ENCODE measurements at places on chromosomes 2 and 18.

GRCh38 chr2:84816426-84817026 is 64.4 kb downstream of the TRABD2A start:
- DNase-seq = no peak

DNA sequence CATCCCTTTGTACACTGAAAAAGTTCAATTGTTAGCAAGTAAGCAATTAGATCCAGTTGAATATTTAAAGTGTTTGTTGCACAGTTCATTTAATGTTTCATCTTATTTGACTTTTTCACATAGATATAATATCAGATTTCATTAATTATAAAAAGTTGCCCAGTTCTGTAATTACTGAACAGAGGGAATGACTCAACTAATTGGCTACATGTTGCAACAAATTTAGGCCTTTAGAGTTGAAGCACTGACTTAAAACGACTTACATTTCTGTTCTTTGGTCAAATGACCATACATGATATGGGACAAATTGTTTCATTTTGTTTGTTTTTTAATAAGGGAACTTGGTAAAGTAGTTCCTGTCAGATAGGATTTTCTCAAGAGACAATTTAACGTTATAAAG is 68.5 kb upstream of the FAM117B start:
- no peak for DNase-seq

GRCh38 chr2:239630618-239631286 is 229.9 kb upstream of the HDAC4 start:
- no peak for DNase-seq

DNA sequence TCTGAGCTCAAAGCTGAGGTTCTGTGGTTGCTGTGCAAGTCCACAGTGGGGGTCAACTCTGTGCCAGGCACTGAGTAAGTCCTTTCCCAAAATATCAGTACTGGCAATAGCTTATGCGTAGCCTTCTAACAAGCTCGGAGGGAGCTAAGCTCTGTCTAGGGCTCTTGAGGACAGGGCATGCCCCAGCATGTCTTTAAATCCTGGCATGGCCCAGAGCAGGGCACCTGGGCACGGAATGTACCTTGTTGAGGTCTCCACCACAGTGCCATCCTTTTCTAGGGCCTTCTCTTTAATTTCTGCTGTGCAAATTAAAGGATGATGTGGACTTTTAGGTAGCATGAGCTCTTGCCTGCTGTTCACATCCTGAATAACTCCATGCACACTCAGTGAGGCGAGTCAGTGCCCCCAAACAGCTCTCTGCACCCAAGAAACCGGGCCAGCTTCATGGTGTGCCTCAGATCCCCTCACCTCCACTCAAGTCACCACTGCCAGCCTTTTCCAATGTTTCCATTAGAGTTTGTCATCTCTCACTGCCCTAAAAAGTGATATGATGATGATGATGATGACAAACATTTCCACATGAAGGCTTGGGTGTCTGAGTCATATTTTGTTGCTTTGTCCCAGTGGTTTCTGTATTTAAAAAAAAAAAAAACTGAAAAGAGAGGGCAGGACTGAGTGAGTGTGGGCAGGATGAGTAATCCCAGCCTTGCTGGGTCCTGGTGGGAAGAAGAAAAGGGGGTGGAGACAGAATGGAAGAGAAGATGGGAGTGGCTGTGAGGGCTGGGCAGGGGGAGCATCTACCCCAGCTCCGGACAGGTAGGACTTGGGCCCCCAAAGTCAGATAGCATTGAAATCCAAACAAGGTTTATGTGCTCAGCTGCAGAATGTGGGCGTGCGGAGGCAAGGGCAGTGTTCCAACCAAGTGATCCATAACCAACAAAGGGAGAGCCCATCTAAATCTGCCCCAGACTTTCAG is 78.9 kb downstream of the ZBTB7C start:
- no peak for DNase-seq

DNA sequence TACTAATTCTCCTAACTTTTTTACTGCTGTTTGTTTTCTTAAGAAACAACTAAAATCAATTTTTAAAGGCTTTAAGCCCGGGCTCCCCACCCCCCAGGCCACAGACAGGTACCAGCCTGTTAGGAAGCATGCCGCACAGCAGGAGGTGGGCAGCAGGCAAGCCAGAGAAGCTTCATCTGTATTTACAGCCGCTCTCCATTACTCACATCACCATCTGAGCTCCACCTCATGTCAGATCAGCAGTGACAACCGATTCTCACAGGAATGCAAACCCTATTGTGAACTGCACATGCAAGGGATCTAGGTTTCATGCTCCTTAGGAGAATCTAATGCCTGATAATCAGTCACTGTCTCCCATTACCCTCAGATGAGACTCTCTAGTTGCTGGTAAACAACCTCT is 517.0 kb downstream of the NRXN1 start:
- no peak for DNase-seq

- no peak for DNase-seq
Observed at GRCh38 chr18:77077401-77077800, 55.2 kb downstream of the MBP start.

DNA sequence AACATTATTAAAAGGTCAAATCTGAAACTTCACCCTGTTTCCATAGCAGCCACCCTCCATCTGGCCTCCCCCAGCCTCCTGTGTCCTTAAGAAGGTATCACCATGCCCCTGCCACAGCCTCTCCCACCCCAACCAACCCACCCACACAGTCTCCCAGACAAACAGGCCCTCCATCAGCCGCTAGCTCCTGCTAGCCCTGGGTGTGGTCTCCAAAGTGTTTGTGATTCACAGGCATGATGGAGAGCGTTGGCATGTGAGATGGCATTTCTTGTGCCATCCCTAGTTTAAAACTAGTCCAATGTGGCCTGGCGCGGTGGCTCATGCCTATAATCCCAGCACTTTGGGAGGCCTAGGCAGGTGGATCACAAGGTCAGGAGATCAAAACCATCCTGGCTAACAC is 44.9 kb upstream of the GPR45 start:
- DNase-seq = no peak

DNA sequence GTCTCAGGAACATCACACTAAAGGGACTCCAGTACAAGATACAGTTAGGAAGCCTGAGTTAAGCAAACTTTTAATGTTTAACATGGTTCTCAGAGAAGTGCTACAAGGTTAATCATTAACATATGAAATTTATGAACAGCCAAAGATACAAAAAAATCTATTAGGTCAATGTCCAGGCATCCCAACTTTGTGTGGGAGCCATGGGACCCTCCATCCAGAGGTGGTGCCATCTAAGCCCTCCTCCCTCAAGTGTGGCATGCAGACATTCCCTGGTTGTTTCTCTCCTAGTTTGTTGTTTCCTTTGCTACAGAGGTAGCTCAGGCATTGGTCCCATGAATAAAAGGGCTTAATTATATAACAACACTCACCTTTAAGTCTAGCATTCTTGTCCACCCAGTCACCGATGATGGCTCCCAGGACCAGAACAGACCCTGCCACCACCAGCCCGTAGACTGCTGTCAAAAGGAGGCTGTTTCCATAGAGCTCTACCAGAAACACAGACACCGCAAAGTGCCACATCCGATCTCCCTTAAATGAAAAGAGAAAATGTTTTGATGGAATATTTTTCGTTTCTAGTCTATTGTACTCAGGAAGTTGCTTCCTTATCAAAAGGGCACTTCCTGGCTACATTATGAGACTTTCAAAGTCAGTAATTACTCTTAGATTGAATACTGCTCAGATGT is 5.7 kb downstream of the SLC40A1 start:
- DNase-seq = no peak

- DNase-seq = no peak
Observed at GRCh38 chr2:49903471-49903870, 749.2 kb upstream of the FSHR start.

GRCh38 chr2:107777974-107778373 is 48.7 kb upstream of the RGPD4 start:
- no peak for DNase-seq

GRCh38 chr2:166468124-166469024 is 25.7 kb downstream of the SCN7A start:
- DNase-seq = no peak

DNA sequence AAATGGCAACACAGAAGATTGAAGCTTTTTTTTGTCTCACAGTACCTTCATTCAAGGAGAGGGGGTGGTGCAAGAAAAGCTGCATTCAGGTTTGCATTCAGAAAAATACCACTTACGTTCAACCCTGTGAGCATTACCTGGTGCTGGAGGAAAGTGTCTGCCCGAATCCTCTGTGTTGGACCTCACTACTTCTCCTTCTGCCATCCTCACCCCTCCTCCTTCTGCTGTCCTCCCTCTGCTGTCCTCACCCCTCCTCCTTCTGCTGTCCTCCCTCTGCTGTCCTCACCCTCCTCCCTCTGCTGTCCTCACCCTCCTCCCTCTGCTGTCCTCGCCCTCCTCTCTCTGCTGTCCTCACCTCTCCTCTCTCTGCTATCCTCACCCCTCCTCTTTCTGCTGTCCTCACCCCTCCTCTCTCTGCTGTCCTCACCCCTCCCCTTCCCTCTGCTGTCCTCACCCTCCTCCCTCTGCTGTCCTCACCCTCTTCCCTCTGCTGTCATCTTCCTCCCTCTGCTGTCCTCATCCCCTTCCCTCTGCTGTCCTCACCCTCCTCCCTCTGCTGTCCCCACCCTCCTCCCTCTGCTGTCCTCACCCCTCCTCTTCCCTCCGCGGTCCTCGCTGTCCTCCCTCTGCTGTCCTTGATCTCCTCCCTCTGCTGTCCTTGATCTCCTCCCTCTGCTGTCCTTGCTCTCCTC is 11.3 kb downstream of the GAD1 start:
- no peak for DNase-seq
